Fibroblast of the aortic adventitia (primary cell): ENCODE measurements at places on chromosomes 7 and 10. TPM values are rescaled to one million over a fixed set of nuclear protein-coding genes. Genes with fewer than 3 reads are reported as not detected.

Gene ABCC2
- total RNA-seq: 0.98 and 1.4 TPM in 2 replicates

Gene NAT16
- not detected in 2 replicates for total RNA-seq

Gene PILRA
- total RNA-seq: 0.27 TPM in 1 of 2 replicates, not detected in the other

Gene HOXA5
- total RNA-seq: 0.72 and 2.4 TPM in 2 replicates

Gene ZNF789
- total RNA-seq: 3.9 and 6.9 TPM in 2 replicates

Gene MALRD1
- 0.36 TPM in 1 of 2 replicates, not detected in the other for total RNA-seq

Gene C10orf62
- total RNA-seq: not detected in 2 replicates

Gene EFCAB10
- total RNA-seq: not detected in 2 replicates

Gene CPED1
- 30.0 and 119 TPM in 2 replicates for total RNA-seq

Gene UNCX
- total RNA-seq: not detected in 2 replicates

Gene FGF8
- not detected in 2 replicates for total RNA-seq
